ENCODE measurements at places on chromosomes 3 and 15.

- DNase-seq, result peak; percentile 68
Observed at GRCh38 chr3:187150599-187150998, 11.3 kb upstream of the RPL39L start.

DNA sequence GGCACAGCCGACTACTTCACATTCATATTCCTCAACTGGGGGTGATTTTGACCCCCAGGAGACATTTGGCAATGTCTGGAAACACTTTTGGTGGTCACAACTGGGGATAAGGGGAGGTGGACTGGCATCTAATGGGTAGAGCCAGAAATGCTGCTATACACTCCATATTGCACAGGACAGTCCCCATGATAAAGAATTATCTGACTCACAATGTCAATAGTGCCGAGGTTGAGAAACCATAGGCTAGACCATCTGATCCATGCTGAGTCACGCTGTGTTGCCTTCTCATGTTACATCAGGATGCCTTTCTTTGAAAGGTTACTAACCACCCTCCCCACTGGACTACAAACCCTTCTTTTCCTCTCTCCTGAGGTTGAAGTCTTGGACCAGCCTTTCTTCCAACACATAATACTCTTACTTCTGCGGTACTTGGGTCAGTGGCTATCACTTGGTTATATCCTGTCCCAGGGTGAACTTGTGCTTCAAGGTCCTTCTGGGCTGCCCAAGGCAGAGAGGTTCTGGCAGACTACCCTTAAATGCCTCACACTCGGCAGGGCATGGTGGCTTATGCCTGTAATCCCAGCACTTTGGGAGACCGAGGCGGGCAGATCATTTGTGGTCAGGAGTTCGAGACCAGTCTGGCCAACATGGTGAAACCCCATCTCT, 68.8 kb downstream of the CTNNB1 start:
- no peak for DNase-seq

DNA sequence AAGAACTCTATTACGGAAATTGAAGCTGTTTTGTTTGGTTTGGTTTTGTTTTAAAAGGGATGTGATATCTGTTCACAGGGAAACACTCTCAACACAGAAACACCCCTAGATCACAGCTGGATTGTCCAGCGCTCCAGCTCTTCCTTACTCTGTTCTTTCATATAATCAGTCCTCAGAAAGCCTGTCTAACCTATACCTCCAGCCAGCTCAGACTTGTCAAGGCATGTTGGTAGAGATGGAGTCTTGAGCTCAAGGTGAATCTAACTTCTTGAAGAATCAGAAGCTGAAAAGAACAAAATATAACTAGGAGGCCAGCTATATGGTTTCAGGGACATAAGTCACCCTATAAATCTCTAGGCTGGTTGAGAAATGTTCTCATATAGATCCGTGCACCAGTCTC, 110.2 kb upstream of the EPHA3 start:
- DNase-seq, result no peak

- no peak for DNase-seq
Observed at GRCh38 chr15:74179101-74179841, 5.8 kb downstream of the ISLR start.

GRCh38 chr3:65575376-65575840, 463.3 kb downstream of the MAGI1 start:
- no peak for DNase-seq

DNA sequence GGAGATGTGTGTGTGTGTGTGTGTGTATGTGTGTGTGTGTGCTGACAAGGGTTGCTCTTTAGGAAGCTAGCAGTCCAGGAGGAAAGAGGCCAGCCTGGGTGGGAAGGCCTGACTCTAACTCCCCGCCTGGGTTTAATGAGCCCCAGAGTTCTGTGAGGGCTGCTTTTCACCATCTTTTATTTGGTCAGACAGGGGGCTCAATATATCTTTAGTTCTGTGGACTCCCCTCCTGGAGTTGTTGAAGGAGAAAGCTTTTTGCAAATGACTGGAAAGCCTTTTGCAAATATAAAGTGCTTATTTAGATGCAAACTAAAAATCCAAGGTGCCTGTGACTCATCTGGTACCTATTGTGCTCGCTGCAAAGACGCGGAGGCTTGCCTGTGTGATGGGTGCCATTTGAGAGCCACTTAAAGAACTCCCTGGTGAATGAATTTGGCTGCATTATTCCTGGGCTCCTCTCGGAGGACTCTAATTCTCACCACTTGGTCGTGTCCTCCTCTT, 24.5 kb downstream of the DRD3 start:
- DNase-seq, result no peak

DNA sequence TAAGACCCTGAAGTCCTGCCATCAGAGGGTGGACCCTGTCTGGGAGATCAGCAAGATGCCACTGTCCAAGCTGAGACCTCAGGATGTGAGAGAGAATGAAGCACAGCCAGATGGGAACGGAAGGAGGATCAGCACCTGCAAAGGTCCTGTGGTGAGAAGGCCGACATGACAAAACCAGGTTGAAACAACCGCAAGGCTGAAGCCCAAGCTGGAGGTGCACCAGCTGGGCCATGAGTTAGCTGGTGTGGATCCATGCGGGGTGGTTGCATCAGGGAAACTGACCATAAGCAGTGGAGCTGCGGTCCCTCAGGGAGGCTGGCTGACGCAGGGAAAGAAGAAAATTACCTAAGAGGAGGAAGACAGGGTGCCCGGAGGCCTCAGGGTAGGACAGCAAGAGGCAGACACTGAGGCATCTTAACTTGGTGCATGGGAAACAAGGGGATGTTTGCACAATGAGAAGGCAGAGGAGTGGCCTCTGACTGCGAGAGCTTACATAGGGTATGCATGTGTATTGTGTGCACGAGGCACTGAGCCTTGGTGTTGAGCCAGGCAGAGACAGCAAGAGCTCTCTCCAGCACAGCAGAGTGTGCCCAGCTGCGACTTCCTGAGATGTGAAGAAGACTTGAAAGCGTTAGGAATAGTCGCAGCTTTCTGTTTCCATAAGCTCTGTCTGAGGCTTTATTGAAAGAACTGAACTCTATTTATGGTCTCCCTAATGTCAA, 497.7 kb downstream of the OCA2 start:
- DNase-seq, result no peak

DNA sequence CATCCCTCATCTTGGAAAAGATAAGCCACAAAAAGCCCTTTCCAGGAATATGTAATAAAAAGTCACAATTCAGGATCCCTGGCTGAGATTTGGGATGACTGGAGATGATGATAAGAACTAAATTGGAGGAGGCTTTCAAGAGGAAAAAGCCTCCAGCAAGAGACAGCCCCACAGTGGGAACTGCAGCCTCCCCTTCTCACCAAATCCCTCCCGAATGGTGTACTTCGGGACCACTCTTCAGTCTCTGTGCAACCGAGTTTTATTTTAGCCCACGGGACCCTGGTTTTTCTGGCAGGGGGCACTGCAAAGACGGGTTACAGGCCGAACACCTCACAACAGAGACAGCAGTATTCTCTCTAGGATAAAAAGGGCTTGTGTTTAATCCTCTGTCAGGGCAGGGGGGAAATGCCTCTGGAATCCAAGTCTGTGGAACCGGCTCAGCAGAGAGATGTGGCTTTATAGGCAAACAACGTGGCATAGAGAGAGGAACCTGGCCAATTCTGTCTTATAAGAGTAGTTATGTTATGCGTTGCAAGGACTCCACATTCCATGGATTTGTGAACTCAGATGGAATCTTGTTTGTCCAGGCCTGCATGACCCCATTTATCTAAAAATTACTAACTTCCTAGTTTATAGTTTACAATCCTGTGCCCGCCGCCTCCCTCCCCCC, 1.2 kb upstream of the LMCD1 start:
- peak; percentile 5 for DNase-seq

DNA sequence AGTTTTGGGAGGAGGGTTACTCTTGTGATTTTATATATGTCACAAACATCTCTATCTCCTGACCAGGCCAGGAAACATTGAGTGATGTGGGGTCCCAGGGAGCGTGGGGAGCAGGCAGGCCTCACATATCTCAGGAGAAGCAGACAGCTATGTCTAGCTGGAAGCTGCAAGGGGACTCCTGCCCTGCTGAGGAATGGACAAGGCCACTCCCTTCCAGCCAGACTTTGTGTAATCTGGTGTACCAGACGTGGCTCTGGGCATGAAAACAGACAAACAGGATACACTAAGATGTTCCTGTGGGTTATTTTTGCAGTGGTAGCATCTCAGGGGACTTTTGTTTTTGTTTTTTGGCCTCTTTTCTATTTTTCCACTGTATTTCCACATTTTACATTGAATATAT, 23.2 kb downstream of the CYP8B1 start:
- peak; percentile 93 for DNase-seq

DNA sequence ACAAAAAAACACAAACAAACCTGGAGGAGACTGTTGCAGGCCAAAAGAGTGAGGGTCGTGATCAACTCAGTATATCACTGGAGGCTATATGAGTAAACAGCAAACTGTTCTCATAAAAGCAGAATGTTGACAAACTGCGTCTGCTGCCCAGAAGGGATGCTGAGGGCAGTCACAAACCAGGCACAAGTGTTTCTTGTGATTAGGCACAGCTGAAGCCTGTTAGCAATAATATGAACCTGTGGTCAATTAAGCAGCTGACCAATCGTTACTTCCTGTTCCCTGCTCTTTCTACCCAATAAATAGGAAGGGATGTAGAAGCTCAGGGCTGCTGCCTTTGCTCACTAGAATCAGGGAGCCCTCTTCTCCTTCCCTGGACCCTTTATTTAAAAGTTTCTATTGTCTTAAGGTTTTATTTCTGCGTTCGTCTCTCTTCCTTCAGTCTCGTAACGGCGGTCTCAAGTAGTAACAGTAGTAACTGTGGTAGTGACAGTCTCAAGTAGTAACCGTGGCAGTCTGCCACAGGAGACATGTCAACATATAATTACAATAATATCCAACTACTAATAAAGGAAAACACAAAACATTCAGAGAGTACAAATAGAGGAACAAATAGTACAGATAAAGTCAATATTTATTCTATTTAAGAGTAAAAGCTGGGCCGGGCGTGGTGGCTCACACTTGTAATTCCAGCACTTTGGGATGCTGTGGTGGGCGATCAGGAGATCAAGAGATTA, 698.4 kb upstream of the CCDC54 start:
- no peak for DNase-seq

DNA sequence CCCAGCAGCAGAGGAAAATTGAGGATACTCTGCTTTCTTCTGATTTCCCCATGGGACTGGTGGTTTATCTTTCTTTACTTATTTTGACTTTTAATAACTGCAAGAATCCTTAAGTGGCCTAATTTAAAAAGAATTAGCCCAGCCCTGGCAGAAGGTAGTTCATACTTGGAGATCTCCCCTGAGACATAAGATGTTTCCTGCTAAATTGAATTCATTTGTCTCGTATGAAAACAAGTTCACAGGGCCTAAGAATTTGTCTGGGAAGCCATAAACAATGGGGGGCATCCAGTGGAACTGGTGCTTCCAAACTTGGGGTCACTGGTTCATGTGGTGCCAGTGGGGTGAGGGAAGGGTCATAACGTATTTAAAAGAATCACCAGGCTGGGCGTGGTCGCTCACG, 283.1 kb upstream of the RASGRP1 start:
- no peak for DNase-seq

GRCh38 chr15:80081390-80081789, 21.9 kb downstream of the ZFAND6 start:
- peak; percentile 84 for DNase-seq

GRCh38 chr15:41466711-41467110, 27.0 kb upstream of the ITPKA start:
- DNase-seq, result no peak

DNA sequence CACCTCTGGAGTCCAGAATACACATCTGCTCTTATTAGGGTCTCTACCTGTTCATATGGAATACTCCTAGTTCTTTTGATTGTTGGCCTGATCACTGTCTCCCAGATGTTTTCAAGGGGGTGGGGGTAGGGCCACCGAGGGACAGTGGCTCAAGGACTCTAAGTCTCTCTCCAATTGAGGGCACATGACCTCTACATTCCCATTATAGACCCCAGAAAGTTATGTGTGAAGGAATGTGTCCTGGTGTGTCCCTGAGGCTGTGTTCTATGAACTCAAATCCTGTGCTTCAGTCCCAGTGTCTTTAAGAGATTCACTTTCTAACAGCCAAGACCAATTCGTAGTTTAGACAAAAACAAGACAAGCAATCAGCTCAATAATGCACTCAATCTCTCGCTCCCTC, 357.4 kb downstream of the ERC2 start:
- DNase-seq, result no peak

DNA sequence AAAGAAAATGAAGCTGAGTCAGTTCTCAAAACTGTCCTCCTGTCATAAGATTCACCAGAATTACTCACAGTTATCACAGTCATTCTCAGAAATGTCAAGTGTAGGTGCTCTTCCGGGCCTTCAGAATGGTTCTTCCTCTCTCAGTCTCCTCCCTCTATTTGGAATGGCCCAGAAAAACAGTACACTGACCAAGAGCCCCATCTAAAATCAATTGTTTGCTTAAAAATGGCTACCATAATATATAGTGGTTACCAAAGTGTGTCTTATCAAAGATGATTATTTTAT, 99.8 kb downstream of the MECOM start:
- no peak for DNase-seq

GRCh38 chr3:176579711-176580185, 617.5 kb downstream of the TBL1XR1 start:
- no peak for DNase-seq

DNA sequence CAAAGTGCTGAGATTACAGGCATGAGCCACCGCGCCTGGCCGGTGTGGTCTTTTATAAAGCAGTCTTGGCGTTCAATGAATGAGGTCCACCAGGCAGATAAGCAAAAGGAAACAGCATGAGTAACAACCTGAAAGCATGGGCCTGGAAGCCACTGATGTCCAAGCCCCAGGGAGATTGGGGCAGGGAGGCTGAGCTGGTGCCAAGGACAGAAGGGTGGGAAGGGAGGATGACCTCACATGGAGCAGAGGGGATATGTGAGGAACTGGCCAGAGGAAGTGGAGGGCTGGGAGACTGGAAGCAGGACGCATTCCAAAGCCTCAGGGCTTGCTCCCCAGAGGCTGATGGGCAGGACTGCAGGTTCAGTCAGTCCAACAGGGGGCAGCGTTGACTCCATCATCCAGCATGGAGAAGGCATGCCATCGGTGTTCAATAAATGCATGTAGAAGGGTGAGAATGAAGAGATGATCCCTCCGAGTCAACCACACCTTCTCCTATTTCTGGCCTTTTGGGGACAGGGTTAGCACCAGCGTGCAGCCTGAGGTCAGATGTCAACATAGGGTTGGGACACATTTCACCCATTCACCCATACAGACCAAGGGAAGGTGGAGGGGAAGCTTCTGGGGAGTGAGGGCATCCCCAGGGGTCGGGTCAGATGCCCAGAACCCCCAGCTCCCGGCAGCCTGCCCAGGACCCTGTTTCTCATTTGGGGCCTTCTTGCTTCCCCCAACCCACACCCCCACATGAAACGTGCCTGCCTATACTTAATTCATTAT, 14.8 kb downstream of the MYL3 start:
- peak; percentile 44 for DNase-seq

DNA sequence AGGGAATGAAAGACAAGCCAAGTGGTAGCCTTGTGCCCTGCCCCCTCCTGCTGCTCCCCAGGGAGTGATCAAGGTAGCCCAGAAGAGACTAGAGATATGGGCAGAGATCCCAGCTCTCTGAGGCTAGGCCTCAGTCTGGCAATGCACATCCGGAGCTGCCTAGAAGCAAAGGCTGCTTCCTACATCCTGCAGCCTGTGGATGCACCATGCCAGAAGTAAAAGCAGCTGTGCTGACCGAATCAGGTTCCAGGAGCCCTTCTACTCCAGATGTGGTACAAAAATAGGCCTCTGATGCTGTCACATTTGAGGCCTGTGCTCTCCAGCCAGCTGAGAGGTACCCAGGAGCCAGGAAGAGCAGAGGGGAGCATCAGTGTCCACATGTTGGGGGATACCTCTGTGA, 16.0 kb downstream of the TRAIP start:
- no peak for DNase-seq

- DNase-seq, result no peak
Observed at GRCh38 chr15:40072216-40072990, 33.4 kb upstream of the SRP14 start.
